ENCODE measurements at places on chromosomes 2 and 18.

GRCh38 chr2:157725846-157726245, 97.2 kb upstream of the ACVR1C start:
- DNase-seq: no peak

GRCh38 chr2:201542291-201542690, 90.8 kb downstream of the STRADB start:
- no peak for DNase-seq

DNA sequence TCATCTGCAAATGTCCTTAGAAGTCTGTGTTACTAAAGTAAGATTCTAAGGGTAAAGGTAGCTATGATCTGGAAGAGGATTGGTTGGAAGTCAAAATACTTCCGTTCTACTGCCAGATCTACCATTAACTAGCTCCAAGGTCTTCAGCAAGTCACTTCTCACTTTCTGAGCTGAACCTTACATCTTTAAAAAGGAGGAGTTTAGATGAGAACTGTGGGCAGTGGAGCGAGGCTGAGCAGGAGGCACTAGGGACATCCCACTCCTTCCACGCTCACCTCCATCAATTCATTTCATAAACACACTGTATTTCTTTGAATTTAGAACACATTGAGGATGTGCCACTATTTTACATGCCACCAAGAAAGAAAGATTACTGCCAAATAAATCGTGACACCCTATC, 143.0 kb downstream of the ABCA12 start:
- DNase-seq: no peak

GRCh38 chr2:42334220-42334619, 26.8 kb downstream of the COX7A2L start:
- DNase-seq: no peak

- DNase-seq: no peak
Measured at GRCh38 chr18:42509750-42510415, 554.8 kb downstream of the PIK3C3 start.

DNA sequence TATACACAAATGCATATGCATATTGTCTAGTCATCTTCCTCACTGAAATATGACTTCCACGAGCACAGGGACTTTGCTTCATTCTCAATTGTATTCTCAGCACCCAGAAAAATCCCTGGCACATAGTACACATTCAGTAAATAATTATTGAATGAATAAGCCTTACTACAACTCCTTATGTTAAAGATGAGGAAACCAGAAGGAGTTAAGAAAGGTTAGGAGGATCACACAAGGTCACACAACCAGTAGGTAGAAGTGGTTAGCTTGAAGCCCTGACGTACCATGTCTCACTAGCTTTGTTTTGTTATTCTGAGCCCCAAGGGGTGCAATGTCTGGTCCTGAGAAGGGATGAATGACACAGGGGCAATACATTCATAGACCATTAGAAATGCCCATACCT, 220.9 kb upstream of the PID1 start:
- DNase-seq: no peak

GRCh38 chr18:12301263-12302005, 6.6 kb upstream of the TUBB6 start:
- peak; percentile 53 for DNase-seq

DNA sequence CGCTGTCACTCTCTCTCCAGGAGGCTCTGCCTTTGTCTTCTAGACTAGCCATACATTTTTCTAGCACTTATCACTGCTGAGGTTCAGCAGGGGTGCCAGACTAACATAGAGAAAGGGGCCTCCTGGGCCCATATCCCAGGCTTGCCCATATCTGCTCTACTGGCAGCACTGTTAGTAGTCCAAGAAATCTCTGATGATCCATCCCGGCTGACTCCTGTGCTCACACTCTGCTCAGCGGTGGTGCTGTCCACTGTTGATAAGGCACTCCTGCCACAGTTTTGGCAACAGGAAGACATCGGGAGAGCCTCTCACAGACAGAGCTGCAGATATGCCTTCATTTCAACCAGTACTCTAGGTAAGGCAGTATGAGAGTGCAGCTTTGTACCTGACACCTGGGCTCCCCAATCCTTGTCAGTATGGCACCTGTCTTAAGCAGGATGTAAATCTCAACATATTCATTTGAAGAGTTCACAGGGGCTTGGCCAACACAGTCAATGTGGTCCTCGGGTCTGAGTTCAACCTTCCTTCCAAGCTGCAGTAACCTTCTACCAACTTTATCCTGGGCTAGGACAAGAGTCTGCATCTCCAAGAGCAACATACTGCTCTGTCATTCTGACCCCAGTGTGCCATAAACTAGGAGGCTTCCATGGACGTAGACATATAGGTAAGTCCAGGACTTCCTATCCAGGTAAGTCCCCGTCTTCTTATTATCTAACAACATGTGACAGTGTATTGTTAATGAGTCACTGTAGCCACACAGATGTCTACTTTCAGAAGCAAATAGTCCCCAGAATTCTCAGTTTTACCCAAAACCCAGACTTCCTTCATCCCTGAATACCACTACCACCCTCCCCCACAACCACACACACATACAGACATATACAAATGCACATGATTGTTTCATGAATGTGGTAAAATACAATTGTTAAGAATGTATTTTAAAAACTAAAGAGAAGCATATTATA, 16.2 kb downstream of the KLF7 start:
- no peak for DNase-seq

DNA sequence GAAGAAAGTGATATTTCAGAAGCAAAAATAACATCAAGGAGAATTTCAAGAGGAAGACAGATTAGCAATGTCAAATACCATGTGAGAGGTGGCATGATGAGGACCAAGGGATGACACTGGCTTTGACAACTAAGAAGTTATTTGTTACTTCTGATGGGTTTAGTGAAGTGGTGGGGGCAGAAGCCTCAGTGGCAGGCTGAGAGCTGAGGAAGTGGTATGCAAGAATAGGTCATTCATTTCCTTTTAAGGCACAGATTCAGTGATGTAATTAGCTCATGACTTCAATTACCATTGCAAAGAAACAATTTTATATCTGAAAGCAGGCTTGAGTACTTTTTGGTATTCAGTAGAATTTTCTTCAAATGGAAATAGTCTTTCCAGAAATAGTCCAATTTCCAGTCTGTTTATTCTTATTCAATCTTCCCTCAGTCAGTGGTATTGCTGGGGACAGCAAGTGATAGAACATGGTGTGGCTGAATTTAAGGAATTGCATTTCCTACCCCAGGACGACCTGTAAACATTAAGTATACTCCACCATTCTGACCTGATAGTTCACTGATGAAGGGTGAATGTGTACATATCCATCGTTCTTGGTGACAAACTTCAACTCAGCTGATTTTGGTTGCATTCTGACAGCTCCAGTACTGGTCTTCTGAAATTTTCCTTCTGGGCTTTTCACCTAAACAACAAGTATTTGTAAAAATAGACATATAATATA, 28.2 kb downstream of the GEMIN6 start:
- no peak for DNase-seq

- peak; percentile 56 for DNase-seq
Measured at GRCh38 chr18:76432274-76432755, 62.7 kb downstream of the ZNF516 start.

- no peak for DNase-seq
Measured at GRCh38 chr2:225296951-225297350, 102.6 kb upstream of the NYAP2 start.

DNA sequence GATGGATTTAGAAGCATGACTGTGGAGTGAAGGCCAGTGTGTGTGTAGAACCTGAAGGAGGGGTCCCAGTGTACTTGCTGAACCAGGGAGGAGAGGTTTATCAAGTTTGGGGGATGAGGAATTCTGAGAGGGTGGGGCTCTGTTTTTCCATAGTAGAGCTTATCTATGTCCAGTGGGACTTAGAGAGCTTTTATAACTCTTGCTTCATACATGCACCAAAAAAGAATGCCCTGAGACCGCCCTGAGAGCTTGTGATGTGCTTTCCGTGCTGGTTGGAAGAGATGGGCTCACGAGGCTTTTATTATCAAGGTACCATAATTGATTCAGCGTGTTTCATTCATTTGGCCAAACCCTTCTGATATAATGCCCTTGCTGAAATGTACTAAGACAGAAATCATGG, 100.2 kb downstream of the MTCL1 start:
- no peak for DNase-seq

DNA sequence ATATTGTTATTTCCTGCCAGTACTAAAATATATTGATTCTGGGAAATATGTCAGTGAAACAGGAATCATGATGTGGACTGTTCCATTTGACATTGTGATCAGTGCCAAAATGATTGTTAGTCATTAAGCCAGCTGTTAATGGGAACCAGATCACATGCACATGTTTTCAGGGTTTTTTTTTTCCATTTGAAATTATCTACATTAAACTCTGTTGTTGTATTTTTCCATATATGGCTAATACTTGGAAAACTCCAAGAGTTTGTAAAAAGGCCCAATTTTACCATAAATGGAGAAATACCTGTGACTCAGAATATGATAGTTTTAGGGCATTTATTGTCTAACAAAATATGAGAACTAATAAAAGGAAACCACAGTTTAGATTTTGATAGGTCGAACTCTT, 13.4 kb downstream of the ITGAV start:
- no peak for DNase-seq

DNA sequence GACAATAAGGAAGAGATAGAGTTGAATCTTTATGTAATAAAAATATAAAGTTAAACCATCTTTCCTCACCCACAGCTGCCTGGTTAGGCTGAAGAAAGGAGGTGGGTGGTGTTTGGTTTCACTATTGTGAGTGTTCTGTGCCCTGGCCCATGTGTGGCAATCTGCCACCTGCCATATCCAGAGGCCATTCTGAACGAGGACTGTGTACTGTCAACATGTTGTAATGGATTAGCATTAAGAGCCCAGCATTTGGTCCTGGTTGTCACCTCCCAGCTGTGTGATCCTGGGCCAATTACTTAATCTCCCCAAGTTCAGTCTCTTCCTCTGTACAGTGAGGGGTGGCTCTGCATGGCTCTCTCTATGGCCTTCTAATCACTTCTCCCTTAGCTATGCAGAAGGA, 118.2 kb upstream of the SEC11C start:
- DNase-seq: no peak

DNA sequence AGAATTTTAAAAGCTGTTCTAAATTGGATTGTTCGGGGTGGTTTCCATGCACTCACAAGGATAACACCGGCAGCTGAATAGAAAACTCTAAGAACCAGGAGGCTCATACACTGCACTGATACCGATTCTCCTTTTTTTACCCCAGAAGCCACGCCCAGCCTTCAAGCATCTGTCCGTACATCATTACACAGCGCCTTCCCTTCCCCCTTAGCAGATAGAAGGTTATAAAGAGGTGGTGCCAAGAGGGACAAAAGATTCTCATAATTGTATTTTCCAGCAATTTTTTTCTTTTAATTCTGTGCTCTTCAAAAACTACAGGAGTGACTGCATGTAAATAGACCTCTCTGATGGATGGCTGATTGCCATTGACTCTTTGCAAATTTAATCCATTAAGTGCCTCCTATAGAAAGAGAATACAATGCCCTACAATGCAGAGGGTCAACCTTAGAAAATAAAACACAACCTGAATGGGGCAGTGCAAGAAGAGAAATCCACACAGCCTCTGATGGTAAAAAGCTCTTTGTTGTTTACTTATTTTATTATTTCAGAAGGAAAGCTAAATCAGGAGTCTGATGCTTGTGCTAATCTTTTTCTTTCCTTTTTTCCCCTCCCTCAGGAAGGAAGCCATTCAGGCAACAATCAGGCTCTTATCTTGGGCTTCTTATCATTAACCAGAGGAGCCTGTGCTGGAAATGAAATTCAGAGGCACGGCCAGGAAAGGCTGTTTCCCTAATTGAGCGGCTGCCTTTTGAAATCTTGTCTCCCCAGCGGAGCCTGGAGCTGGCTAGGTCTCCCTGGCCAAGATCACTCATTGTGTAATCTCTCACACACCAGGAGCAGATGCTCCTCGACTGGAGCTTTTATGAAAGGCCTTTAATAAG, 198.9 kb upstream of the NABP1 start:
- DNase-seq: no peak

DNA sequence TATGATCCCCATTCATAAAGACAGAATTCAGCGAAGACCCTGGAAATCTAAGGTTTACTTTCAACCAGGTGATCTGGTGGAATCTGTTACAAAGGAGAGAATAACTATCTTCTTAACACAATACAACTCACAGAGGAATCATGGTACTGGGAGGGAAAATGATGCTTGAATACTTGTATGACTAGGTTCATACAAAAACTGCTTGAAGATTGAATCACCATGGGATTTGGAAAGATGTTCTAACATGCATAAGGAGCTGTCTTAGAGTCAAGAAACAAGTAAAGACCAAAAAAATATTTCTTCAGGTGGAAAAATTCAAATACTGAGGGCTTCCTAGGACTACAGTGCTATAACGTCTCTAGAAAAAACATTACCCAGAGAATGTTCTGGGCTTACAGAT, 32.2 kb downstream of the COL5A2 start:
- no peak for DNase-seq

DNA sequence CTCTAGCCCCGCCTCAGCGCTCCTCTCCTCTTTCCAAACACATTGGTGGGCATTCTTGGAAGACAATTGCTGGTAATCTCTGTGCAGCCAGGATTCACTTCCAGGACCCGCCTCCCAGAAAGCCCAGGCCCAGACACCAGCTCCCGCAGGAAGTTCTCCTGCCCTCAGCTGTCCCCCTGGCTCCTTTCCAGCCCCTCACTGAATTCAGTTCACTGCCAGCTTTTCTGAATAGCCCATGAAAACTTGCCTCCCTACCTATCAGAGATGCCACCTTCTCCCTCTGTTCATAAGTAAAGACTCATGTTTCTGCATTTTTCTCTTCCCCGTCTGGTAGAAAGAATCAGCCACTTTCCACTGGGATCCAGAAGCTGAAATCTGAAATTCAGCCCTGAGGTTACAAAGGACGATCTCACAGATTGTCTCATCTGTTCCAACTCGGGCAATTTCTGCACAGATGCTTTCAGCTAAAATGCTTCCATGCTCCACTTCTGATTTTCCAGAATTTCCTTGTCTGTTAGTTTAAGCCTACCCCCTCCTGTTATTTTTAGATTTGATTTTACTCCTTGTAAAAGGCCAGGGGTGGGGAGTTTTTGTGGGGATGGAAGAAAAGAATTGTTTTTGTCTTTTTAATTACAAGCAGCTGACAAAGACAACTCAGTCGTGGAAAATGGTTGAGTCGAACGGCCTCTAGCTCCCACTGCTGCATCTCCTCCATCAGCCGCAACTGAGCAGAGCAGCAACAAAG, 98.1 kb downstream of the SP3 start:
- no peak for DNase-seq

DNA sequence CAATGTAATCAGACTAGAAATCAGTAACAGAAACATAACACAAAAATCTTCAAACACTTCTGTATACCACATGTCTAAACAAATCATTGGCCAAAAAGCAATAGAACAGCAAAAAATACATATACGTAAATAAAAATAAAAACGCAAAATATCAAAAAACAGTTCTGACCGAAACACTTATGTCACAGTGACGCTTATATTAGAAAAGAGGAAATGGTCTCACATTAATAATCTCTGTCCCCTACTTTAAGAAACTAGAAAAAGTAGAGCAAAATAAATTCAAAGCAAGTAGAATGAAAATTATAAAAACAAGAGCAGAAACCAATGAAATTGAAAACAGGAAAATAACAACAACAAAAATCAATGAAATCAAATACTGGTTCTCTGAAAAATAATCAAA, 41.9 kb downstream of the TMEM131 start:
- DNase-seq: no peak

Data from activated effector memory CD4-positive, alpha-beta T cell treated with anti-CD3 and anti-CD28 coated beads, Interleukin-2, amount 50 U/mL, for 16 hours (primary cell).